ENCODE measurements at places on chromosomes 7 and 10.

DNA sequence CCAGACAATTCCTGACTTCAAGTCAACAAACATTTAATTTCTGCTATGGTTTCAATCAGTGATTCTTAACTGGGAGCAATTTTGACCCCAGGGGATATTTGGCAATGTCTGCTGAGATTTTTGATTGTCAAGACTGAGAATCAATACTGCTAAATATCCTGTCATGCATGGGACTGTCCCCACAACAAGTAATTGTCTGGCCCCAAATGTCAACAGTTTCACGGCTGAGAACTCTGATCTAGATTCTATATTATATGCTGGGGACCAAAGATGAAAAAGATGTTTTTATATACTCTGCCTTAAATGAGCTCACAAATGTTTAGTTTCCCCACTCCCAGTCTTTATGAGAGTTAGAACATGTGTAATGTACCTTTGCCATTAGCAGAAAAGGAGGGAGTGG lies 19.2 kb downstream of the ANKRD7 start:
- no peak for DNase-seq

DNA sequence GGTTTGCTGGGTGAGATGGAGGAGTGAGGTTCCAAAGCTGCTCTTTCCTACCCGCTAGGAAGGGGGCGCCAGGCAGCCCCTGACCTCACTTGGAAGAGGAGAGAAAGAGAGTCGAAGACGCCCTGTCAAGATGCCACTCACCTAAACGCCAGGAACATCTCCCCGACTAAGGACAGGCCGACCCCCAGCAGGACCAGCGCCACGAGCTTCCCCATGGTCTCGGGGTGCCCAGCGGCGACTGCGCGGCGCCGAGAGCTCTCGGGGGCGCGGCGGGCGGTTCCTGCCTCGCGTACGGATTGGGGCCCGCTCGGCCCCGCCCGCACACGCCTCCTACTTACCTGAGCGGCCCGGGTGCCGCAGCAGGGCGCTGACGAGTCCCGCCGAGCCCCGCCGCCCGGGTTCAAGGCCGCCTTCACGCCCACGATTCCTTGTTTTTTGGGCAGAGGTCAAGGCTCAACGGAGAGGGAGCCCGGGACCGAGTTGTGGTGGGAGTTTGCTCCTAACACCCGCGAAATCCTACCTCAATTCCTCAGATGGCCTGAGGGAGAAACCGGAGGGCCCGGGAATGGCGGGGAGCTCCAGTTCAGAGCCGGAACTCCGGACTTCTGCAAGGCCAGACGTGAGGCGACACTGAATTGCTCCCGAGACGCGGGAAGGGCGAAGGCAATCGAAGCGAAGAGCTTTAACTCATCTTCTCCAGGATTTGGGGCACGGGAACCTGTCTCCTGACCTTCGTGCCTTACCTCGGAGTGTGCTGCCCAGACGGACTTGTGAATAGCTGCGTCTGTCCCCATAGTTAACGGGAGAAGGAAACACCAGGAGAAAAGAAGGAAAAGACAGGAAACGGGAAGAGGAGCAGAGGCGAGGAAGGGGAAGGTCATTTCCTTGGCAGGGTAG lies at the start of gene PON3:
PON3 (minus strand) TSS at position 240 of the 897 bp plus-strand sequence; CDS start at position 215, 25 bp downstream.
- peak; percentile 20 for DNase-seq

DNA sequence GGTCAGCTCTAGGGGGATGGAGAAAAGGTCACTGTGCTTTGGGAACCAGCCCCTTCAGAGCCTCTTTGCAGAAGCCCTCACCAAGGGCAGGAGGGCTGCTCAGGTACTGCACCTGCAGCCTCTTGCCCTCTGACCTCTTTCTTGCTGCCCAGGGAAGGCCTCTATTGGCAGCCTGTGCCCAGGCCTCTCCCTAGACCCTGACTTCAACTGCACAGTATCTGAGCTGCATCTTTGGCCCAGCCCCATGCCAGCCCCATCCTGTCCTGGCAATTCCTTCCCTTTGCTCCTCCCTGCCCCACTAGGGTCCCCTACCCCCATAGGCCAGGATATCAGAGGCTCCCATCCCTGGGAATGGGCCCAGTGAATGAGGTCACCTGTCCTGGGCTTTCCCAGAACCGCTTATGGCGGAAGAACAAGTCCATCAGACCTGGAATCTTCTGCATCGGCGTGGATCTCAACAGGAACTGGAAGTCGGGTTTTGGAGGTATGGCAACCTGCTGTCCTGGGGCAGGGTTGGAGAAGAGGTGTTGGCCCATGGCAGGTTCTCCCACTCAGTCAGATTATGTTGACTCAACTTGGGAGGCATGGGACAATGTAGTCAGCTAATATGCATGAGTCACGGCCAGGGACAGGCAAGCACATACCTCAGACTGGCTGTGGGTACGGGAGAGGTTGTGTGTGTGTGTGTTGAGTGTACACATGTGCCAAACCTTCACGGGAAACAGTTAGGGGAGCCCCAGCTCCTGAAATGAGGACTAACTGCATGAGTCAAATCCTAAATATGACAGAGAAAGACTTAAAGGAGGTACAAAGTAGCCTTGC lies 17.1 kb upstream of the CPA1 start:
- no peak for DNase-seq

DNA sequence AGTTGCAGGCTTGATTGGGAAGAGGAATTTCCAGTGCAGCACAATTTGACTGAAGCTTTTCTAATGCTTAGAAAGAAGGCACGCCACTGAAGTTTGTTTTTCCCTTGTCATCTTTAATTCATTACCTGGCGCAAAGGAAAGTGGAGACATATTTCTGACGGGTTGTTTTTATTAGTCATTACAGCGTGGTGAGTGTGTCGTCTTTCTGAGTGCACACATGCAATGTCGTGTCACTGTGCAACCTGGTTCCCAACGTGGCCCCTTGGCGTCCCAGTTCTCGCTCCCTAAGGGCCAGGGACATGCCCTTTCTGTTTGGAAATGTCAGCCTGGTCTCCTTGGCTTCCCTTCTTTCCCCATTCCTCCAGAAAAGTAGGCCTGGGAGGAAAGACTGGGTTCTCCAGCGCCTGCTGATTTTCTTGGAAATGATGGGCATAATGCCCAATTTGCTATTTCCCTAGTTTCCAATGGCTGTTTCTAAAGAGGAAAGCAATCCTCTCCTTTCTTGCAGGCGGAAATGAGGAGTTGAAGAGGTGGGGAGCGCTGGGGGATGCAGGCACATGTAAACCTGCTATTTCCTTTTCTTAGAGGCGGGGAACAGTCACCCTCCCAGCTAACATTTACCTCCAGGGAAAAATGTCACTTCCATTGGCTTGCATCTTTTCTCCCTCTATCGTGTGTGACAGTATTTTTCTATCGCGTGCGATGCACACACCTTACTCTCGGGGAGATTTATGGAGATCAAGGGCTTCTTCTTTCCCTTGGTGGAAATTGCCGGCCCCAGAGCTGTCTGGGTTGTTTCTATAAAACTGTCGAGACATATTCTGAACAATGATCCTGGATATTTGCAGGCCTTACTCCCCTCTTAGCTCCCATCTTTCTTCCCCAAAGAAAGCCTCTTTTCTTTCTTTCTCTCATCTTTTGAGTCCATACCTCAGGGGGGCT lies 249.8 kb downstream of the ARHGAP12 start:
- no peak for DNase-seq

DNA sequence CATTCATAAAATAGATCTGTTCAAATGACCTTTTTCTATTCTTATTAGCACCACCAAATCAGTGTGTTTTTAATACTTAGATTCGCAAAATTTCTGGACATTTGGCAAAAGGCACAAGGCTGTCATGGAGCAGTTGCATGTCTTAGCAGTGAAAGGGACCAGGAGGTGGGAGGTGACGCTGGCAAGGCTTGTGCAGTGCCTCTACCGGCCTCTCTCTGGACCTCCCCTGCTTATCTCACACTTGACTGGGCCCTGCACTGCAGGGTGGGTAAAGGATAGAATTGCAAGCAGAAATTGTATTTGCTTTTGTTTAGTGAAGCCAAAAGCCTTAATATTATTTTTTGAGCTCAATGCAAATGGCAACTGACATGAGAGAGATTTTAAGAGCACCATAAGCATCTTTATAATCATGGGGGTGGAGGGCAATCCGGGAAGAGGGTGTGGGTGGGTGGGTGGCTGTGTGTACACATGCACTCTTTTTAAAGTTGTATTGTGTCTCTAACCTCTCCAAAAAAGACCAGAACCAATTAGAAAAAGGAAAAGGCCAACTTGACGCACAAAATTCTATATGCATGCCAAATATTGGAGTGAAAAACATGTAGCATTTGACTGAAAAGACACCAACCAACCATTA lies 106.3 kb downstream of the WNT2 start:
- no peak for DNase-seq

DNA sequence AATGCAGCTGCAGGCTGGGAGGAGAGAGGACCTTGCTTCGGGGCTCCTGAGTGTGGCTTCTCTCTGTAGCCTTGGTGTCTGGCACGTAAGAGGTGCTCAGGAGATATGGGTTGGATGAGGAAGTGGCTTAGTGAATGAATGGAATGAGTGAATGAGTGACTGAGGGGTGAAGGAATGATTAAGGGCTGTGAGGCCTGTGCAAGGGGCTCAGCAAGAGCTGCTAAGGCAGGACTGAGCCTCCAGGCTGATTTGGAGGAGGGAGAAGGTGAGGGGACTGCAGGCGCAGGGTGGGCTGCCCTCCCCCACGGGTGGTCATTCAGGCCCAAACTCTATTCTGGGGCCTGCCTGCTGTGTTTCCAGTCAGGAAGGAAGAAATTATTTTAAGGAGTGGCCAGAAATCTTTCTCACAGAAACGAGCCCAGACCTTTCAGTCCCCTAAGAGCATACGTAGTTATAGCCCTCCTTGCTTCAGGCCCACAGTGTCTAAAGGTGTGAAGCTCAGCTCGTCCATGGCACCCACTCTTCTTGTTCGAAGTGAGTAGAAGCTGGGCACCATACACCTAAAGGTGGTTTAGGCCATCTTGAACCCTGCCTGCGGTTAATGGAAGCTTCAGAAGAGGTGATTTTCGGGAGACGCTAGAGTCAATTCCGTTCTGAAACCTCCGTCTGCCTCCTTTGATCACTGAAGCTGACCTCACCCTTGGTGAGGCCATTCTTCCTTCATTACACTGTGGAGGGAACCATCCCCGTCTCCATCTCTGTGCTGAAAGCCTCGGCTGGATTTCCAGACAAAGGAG lies 49.5 kb upstream of the SAMD8 start:
- no peak for DNase-seq

- no peak for DNase-seq
Observed at GRCh38 chr10:127920306-127921074, 13.6 kb downstream of the PTPRE start.

DNA sequence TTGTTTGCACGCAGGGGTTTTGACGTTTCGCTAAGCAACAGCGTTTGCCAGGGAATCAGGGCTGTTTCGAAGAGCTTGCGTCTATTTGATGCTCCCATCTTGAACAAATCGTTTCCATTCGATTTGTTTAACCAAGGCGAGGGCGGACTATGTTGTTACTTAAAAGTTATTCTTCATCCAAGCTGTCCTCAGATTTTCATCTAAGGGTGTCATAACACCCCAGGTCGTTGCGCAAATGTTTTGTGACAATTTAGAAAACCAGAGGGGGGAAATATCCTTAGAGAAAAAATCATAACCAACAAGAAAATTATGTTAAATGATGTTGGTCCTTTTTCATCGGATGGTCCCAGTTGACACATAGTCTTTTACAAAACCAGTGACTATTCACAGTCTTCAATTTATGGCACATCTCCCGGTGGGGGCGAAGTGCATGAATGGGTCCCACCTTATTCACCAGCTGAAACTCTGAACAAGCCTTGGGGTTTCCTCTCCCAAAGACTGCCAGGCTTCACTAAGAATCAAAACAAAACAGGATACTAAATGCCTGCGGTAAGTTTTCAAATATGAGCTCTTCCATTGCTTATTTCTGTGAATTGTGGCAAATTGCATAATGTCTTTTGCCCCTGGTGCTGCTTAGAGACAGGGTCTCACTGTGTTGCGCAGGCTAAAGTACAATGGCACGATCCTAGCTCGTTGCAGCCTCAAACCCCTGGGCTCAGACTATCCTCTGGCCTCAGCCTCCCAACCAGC lies 109.9 kb downstream of the REEP3 start:
- no peak for DNase-seq

DNA sequence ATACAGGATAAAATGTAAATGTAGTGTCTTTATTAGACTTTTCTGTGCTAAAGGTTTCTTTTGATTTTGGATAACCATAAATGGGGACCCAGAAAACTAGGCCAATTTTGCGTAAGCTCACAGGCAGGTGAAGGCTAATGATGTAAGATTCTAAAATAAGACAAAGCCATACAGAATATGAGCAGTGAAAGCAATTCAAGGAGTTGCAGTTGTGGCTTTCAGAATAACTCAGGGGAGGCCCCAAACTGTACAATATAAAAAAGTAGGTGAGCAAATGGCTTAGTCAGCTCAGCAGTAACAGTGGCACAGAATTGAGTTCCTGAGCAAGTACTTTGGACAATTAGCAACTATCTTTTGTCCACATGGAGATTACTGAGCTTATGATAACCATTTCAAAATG lies 81.7 kb upstream of the NRP1 start:
- no peak for DNase-seq

DNA sequence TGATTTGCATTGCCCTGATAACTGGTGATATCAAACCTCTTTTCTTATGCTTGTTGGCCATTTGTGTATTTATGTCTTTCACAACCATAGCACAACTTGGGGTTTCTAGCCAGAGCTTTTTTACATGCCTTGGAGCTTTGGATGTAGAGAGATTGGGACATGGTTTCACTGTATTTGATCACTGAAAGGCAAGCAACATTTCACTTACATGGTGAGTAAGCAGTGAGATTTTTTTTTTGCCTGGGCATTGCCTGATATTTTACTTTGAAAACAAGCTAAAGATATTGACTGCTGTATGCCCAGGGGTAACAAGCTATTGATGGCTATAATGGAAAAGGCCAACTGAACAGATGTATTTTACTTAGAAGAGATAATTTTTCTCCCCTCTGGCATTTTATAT lies 259.0 kb downstream of the PHTF2 start:
- DNase-seq, result no peak

DNA sequence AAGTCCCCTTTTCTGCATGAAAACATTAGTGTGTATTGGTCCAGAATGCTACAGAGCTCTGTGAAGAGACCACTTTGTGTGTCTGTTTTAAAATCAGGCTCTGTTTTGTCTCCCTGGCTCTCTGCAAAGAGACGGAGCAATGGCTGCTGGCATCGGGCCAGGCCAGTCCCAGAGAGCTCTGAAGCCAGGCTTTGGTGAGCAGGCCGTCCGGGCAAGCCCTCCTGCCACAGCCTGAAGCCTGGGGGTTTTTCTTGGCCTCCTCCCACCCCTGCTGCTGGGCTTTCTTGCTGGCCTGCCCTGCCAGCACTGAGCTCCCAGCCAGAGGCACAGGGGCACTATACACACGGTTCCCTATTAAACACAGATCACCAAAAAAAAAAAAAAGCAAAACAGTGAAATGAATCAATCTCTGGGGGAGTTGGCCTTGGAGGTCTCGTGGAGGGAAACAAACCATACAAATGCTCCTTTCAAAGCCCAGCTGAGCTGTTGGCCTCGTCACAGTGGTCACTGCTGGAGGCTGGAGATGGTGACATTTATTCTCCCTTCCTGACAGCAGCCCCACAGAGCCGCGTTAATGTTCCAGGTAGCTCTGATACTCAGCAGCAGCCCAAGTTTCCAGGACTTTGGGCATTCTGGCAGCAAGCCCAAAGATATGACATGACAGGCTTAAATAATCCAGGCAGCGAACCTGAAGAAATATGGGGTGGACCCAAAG lies 237.2 kb downstream of the TCF7L2 start:
- DNase-seq, result no peak
